ENCODE measurements at places on chromosomes 3 and 15.

DNA sequence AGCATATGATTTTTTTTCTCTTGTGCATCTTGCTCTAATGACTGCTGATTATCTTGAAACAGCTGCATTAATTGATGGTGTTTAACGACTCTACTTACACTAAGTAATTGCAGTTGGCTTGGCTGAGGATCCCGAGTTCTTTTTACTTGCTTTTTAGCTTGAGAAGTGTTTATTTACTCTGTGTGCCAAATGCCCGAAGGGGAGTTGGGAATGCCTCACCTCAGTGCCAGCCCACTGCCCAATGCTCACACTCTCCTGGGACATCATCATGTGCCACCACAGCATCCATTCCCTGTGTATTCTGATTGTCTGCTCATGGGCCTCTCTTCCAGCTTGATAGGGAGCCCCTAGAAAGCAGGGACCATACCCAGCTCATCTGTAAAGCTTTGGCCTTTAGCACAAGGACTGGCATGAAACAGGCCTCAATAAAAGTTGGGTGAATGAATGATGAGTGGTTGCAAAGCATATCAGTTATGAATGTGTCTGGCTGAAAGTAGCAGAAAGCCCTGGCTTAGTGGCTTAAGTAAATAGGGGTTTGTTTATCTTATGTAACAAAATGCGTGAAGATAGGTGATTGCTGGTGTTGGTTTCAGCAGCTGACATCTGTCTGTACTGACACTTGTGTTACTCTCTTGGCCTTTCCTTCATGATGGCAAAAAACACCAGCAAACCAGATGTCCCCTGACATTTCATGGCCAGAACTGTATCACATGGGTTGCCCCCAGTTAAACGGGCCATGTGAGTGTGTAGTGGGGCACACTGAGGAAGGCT, 8.1 kb downstream of the PXYLP1 start:
- DNase-seq, result no peak

DNA sequence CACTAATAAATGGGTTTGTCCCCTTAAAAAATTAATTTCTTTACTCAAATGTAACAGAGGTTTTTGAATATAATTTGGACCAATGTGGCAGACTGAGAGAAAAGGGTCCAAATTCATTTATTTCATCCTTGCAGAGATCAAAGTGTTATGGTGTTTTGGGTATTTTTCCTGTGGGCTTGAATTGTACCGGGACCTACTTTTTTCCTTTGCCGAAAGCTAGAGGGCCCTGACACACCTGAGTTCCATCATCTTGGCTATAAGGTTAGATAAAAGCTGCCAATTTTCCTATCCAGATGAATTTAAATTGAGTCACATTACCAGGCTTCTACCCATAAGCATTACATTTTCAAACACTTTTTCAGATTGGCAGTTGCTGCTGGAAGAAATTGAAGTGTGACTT, 908 bp downstream of the CCNB2 start:
- DNase-seq, result no peak

DNA sequence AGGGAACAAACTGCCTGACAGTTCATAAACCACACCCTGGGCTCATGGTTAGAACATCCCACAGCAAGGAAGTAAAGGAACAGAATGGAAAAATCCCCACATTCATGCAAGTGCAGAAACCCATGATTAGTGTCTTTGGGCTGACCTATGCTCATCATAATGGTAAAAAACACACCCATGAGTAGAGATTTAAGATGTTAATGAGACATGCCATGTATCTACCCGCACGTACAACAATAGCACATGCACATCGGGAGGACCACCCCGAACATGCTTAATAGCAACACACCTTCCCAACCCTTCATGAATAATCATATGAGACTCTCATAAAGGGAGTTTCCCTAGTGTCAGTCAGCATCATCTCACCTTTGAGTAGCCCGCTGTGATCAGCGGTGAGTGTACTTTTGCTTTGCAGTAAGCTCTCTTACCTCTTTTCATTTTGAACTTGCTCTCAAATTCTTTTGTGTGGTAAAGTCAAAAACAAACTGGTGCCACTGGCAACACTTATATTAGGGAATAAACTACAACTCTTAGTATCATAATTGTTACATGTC, 23.2 kb downstream of the ZBED2 start:
- no peak for DNase-seq

- DNase-seq, result no peak
Measured at GRCh38 chr15:95464509-95464908, 866.0 kb upstream of the NR2F2 start.

- DNase-seq, result no peak
Measured at GRCh38 chr3:58342676-58343075, 10.0 kb downstream of the PXK start.

GRCh38 chr15:78415284-78415683, 22.7 kb upstream of the IREB2 start:
- no peak for DNase-seq

DNA sequence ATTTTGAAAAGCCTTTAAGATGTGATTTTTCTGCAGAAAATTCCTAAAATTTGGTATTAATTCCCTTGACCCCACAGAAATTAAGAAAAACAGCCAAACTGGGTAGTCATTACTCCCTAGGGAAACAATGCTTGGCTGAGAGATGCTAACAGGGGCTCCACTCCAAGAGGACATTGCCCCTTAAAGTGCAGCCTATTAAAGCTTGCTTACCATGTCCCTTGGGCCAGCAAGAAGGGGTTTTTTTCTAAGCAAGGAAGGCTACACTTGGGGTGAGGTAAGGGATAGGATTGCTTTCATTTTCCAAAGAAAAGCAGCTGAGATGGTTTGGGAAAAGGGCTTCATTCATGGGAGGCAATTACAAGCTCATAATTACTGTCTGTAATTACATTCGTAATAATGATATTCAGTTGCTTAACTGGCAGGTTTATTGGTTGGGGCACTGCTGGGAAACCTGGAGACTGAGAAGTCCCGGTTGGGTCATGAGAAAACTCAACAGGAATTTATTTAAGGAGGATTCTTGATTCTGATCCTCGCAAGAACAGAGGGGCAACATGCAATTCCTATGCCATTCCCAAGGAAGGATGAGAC, 247.5 kb downstream of the NR1D2 start:
- no peak for DNase-seq

DNA sequence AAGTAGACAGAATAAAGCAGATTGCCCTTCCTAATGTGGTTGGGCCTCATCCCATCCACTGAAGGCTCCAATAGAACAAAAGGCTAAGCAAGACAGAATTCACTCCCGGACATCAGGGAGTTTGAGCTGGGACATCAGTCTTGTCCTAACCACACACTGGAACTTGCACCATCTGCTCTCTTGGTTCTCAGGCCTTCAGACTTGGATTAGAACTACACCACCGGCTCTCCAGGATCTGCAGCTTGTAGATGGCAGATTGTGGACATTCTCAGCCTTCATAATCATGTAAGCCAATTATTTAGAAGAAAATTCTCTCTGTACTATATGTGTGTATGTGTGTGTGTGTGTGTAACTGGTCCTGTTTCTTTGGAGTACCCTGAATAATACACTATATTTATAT, 394.7 kb upstream of the LMCD1 start:
- no peak for DNase-seq

DNA sequence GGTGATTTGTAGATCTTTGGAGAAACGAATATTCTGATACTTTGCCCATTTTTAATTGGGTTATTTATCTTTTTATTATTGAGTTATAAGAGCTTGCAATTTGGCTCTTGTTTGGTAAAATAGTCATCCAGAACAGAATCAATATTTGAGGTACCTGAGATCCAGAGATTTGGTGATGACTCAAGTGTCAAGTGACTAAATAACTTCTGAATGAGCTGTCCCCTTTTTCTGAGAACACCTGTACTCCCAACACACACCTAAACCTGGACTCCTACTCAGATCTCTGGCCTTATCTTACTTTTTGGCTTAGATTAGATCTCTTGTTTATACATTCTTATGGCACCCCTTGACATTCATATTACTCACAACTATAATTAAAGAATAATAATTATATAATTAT, 3.1 kb upstream of the TRA2B start:
- DNase-seq, result no peak

GRCh38 chr3:26768068-26768651, 145.6 kb downstream of the LRRC3B start:
- DNase-seq, result no peak

DNA sequence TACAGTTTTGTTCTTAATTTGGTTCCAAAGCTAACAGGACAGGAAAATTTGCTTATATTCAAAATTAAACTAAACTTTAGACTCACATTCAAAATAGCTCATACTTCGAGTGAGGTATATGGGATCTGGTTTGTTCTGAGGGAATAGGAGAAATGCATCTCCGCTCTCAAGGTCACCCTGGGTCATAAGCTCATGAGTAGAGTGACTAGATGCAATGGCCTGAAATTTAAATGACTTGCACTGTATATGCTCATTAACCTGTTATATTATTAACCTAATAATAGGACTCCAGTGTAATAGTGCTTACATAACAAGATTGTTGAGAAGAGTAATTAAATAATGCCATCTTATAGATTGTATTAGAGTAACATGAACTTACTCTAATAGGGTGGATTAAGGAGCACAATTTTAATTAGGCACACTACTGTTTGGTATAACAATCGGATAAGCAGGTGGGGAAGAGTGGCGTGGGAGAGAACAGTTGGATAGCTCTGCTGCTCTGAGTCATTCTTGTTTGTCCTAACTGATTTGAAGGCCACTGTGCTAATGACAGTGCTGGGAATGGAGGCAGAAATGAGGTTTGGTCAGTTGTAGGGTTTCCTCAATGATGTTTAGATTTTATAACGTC, 5.2 kb downstream of the NKTR start:
- DNase-seq, result no peak

DNA sequence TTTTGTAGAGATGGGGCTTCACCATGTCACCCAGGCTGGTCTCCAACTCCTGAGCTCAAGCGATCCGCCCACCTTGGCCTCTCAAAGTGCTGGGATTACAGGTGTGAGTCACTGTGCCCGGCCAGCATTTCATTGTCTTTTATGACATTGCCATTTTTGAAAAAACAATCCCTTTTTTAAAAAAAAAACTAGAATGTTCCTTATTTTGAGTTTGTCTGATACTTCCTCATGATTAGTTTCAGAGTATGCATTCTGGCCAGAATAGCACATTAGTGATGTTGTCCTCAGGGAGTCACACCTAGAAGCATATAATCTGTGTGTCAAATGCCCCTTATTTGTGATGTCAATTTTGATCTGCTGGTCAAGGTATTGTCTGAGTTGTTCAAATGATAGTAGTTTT, 21.2 kb upstream of the NMD3 start:
- DNase-seq, result no peak

DNA sequence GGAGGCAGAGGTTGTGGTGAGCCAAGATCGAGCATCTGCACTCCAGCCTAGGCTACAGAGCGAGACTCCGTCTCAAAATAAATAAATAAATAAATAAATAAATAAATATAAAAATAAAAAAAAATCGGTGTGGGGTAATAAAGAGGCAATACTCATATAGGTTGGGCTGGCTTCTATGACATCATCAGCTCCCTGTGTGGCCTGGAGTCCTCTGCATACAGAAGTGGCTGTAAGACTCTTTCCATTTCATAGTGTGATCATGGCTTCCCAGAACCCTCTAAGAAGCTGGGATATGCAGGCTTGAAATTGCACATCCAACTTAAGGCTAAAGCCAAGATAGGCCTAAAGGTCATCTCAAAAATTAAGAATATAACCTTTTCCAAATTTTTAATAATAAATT, 101.6 kb downstream of the ZIC4 start:
- no peak for DNase-seq

GRCh38 chr3:185645596-185646381, 59.7 kb downstream of the SENP2 start:
- DNase-seq, result no peak

GRCh38 chr15:39752991-39753390, 29.6 kb downstream of the FSIP1 start:
- DNase-seq, result no peak

- DNase-seq, result no peak
Measured at GRCh38 chr3:156635034-156635433, 39.4 kb upstream of the TIPARP start.

DNA sequence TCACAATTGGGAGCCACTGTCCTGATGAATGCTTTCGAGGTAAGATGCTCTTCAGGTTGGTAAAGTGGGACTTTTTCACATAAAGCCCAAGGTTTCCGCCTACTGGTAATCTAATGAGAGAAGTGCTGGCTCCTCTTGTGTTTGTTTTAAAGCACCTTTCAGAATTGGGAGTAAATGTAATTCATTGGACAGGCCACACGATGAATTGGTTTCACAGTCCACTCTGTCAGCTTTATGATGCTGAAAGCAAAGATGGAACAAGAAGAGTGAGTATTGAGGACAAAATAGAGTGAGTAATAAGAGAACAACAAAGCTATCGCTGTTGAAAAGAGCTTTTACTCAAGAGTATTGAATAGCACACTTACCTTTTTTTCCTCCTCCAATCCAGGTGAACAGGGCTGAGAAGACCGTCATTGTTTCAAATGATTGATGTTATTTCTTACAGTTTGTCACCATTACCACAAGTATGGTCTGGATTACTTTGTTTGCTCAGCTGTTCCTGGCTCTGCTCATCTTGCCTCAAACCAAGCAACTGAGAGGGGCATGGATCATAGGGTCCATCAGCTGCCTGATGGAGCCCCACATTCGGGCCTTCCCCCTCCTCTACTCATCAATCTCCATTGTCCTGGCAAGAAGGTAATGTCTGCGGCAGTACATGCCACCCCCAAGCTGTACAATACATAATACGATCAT, 136.1 kb upstream of the CNTN4 start:
- no peak for DNase-seq

GRCh38 chr3:70889162-70890019, 577.0 kb upstream of the MDFIC2 start:
- DNase-seq, result no peak

GRCh38 chr15:89196994-89197393, 24.4 kb downstream of the RLBP1 start:
- DNase-seq, result no peak

- DNase-seq, result no peak
Measured at GRCh38 chr15:65355988-65356353, 21.8 kb downstream of the IGDCC3 start.

DNA sequence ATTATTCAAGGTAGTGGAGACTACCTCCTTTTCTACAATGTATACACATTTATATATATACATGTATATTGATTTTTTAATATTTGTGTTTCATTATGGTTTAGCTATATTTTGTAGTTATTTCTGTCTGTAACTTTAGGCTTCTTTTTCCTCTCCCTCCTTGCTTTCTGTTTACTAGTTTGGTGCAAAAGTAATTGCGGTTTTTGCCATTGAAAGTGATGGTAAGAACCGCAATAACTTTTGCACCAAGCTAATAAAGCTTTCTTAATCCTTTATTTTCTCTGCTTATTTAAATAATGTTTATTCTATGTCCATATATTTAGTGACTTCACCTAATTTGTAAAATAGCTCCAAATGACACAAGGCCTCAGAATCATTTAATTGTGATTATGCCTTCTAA, 195.3 kb upstream of the PLSCR5 start:
- DNase-seq, result no peak

DNA sequence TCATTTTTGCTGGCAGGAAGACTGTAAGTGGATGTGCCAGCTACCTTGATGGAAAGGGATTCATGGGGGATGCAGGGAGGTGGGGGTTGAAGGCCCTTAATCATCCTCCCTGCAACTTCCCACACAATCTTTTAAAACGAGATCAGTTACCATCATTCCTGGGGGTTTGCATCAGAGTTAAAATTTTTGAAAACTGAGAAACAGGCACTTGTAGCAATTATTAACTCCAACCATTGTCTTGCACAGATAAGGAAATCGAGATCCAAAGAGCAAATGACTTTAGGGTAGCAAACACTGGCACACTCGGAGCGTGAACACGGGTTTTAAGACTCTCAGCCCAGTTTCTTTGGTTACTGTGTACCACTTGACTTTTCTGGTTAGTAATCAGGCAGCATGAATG, 41.9 kb downstream of the GPD1L start:
- DNase-seq, result no peak
